Brain microvascular endothelial cell (primary cell): ENCODE measurements at places on chromosomes 7 and 10.
A peak's percentile ranks its signal among the peaks of the same experiment; 100 is the strongest.

GRCh38 chr10:22368402-22368801 is 23.1 kb downstream of the SPAG6 start:
- no peak for DNase-seq

DNA sequence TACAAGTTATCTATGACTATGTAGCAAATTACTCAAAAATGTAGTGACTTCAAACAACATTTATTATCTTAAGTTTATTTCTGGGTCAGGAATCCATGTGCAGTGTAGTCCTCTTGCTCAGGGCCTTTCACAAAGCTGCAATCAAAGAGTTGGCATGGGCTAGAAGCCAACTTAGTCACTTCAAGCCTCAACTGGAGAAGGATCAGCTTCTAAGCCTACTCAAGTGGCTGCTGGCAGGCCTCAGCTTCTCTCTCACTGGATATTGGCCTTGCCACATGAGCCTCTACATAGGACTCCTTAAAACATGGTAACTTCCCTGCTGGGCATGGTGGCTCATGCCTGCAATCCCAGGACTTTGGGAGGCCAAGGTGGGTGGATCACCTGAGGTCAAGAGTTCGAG is 5.0 kb upstream of the NFE2L3 start:
- DNase-seq = no peak

GRCh38 chr10:88853155-88853881 is 1.7 kb upstream of the ANKRD22 start:
- no peak for DNase-seq

DNA sequence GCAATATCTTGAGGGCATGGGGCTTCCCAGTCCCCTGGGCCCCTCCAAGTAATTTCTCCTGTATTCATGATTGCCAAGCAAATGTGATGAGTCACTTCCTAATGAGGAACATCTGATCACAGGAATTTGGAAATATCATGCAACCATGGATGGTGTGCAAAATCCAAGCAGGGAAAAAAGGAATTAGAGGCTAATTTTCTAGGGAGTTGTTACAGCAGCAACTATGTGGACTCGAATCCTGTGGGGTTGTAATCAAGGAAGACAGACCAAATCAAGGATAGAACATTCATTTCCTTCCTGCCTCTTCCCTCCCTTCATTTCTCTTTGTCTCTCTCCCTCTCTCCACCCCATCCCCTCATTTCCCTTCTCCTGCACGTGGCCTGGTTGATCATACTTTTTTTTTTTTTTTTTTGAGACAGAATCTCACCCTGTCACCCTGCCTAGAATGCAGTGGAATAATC is 23.9 kb upstream of the AGFG2 start:
- DNase-seq = peak; percentile 17

- no peak for DNase-seq
Measured at GRCh38 chr7:130840599-130840998, 106.6 kb upstream of the KLF14 start.

GRCh38 chr10:131207584-131208532 is 103.7 kb downstream of the TCERG1L start:
- no peak for DNase-seq

GRCh38 chr7:21782996-21783395 is 162.7 kb downstream of the CDCA7L start:
- no peak for DNase-seq

- no peak for DNase-seq
Measured at GRCh38 chr10:104351061-104351702, 2.5 kb upstream of the CFAP58 start.

GRCh38 chr7:97479740-97480290 is 252.1 kb upstream of the TAC1 start:
- no peak for DNase-seq

- DNase-seq = no peak
Measured at GRCh38 chr7:14381306-14381705, 391.8 kb upstream of the ETV1 start.

- no peak for DNase-seq
Measured at GRCh38 chr7:34036972-34037792, 131.8 kb downstream of the BMPER start.

- DNase-seq = no peak
Measured at GRCh38 chr7:23491502-23491901, 21.2 kb upstream of the IGF2BP3 start.

DNA sequence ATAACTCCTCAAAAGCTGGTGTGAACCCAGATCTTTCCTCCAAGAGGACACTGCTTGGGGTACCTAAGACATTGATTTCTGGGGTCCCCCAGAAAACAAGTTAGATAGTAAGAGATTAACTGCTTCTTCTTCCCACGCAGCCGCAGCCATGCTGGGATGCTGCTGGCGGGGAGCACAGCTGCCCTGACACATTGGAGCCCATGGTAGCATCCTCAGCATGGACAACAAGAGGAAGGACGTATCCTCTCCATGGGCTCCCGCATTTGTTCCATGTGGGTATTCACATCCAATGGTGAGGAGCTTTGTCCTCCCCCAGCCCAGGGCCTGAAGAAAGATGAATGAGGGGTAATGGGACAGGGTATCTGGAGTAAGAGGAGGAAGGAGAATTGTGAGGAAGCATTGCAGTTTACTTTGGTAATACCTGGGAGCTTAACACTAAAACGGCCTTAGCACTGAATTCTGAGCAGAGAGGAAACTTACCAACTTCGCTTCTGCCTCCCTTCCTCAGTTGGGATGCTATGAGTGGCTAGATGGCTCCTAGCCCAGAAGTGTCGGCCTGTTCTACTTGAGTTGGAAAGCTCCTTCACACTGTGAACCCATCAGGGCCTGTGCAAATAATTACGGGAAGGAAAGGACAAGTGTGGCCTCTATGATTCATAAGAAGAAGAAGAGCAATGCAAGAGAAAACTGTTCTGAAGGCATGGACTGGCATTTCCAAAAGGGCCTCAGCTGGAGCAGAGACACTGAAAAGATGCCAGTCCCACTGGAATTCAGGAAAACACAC is 43.9 kb downstream of the C10orf120 start:
- DNase-seq = no peak

GRCh38 chr7:21898265-21898930 is 47.3 kb downstream of the CDCA7L start:
- DNase-seq = no peak

DNA sequence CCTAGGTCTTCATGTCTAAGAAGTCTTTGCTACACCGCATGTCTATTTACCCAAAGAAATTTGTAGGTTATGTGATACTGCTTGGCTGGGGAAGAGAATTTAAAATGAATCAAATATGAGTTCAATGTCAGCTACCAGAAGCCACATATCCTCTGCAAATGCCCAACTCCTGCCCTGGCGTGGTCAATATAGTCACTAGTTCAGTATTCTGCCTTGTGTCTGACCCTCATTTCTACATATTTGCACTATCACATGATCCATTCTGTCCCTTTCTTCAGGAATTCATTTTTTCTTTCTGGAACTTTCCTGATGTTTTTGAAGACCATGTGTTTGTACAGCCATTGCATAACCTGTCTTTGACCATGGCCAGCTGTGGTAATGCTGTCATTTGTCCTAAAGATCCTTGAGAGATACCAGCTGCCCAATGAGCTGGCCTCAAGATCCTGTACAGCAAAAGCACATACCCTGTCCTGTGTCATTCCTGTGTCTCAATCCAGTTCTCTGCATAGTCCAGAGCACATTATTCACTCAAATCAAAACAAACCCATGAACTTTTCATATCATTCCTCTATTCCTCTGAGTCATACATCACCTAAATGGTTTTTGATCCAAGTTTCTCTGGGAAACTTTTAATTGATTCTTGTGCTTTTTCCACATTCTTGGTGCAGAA is 524.5 kb downstream of the PARD3 start:
- peak; percentile 91 for DNase-seq

- DNase-seq = no peak
Measured at GRCh38 chr10:94439275-94439861, 37.0 kb downstream of the TBC1D12 start.

GRCh38 chr7:50853311-50853710 is 70.6 kb upstream of the GRB10 start:
- no peak for DNase-seq

GRCh38 chr10:25296324-25296723 is 121.5 kb downstream of the GPR158 start:
- no peak for DNase-seq

DNA sequence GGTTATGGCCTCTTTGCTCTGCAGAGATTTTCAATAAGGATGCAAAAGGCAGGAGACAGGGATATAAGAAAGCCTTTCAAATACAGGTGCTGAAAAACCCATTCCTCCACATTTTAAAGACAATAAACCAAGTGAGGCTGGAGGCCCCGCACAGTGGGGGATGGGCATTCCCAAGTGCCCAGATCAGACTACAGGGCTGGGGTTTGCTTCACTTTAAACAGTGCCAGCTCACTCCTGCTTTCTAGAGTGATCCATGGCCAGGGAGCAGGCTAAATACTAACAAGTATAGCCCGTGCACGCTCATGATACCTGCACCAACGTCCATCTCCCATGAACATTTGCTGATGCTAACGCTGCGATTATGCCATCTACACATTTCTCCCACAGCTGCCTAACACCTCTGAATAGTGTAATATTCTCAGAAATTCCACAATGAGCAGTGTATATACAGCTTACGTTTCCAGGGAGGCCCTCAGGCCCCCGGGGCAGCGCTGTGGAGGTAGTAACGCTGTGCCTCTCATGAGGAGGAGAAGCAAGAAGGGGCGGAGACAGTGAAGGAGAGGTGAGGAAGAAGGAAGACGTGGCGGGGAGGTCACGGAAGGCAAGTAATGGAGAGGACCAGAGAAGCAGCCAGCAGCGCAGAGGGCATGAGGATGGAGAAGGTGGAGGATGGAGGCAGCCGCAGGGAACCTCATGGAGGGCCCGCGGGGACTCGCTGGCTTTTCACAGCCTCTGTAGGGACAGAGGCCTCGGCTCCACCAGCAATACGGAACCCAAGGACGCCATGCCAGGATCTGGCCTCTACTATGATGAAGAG is 141.7 kb downstream of the USP6NL start:
- no peak for DNase-seq

DNA sequence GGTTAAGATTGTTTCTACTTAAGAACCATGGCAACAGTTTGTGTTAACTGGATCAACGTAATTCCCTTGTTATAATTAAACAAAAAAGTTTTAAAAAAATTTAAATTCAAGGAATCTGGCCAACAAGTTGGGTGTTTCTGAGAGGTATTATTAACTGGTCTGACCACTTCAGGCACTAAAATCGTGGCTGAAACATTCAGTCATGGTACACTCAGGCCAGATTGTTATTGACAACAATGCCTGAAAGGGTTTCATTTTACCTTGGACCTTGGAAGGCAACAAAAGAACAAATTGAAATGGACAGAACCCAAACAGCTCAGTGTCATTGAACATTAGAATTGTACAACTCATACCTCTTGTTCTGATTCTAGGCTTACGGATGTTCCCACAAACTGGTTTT is 103.3 kb upstream of the ARMC3 start:
- no peak for DNase-seq

DNA sequence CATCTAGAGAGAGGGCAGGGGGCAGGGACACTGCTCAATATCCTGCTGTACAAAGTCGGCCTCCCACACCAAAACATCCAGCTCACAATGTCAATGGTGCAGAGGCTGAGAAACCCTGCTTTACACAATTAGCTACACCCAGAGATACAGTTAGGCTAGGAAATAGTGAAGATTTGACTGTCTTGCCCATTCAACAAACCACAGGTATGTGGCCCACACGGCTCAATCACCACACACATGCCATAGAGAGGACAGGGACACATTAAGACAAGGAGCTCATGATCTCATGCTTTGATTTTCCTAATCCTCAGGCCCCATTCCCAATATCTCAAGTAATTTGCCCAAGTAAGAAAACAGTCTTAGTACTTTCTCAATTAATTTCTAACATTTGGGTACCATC is 110.4 kb downstream of the OSBPL3 start:
- DNase-seq = no peak

- no peak for DNase-seq
Measured at GRCh38 chr7:98079891-98080648, 26.6 kb upstream of the LMTK2 start.

GRCh38 chr10:10353326-10353868 is 664.3 kb upstream of the CELF2 start:
- no peak for DNase-seq

- DNase-seq = no peak
Measured at GRCh38 chr7:76310102-76310957, 7.9 kb downstream of the HSPB1 start.

DNA sequence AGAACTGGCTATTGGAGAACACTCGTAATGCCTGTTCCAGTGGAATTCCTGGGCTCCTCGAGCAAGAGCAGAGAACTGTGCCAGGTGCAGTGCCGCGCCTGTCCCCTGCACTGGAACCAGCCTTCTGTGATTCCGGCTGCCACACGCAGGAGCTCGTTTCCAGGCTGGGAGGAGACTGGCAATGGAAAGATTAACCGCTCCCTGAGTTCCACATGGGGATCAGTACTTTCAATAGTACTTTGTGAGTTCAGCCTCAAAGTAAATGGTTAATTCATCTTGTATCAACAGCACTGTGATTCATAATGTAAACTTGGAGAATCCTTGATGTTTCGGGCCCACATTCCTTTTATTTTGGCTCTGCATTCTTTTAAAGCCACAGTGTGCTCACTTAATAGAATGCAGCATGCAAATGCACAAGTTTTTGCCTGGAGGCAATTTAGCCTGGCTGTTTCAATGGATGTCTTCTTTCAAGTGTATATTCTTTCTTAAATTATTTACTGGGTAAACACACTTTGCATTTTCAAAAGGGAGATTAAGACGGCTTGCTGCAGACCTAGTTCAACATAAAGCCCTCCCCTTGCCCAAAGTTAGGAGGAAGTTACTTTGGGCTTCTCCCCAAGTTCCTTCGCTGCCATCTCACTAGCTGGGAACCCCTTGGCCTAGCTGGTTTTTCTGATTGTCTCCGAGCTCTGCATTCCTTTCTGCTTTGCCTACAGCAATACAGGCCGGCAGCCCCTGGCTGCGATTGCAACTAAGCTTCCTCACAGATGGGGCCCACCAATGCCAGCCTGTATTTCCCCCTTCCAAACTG is 138.1 kb upstream of the TCF7L2 start:
- peak; percentile 89 for DNase-seq

GRCh38 chr7:48078470-48078869 is 10.6 kb upstream of the UPP1 start:
- no peak for DNase-seq

GRCh38 chr10:17022466-17022825 is 107.2 kb downstream of the CUBN start:
- DNase-seq = no peak

- no peak for DNase-seq
Measured at GRCh38 chr10:57867241-57867640, 400.5 kb downstream of the IPMK start.

DNA sequence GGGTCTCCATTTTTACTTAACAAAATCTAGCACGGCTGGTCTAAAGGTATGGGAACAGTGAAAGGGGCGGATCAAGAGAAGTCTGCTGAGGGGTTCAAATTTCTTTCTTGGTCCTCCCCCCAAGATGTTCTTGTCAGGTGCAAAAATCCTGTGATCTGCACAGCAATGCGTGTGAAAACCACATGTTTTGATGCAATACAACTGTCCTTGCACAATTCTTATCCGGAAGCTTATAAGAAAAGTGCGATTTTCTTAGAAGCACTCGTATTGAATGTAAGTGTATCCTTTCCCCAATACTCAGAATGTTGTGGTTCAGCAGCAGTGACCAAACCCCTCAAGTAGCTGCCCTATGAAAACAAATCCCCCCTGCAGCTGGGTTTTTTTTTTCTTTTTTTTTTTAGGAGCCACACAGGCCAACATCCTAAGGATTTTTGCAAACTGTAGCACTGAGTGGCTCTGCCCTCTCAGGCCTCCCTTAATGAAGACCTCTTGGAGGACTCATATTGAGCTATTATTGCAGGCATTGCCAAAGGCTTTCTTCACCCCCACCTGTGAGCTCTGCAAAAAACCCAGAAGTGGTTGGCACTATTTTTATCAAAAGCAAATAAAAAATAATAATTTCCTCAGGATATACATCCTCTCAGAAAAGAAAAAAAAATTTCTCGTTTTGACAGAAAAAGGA is 151.9 kb upstream of the ITGB1 start:
- DNase-seq = no peak
